HCT116 (cell line): ENCODE measurements at places on chromosomes 5 and 9.

DNA sequence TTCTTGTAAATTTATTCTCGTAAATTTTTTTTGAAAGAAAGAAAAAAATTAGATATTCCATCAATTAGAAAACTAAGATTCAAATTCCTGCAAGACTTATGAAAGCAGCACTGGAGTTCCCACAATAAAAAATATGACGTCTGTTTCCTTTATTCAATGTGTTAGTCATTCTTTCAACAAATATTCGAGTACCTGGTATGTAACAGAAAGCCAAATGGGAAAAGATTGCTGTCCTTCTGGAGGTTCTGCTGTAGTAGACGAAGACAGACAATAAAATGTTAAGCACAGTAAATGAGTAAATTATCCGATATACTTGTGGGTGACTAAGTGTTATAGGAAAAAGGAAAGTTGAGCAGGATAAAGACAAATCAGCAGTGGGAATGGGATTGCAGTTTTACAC is 92.2 kb downstream of the ADAMTSL1 start:
- no peak for DNase-seq

DNA sequence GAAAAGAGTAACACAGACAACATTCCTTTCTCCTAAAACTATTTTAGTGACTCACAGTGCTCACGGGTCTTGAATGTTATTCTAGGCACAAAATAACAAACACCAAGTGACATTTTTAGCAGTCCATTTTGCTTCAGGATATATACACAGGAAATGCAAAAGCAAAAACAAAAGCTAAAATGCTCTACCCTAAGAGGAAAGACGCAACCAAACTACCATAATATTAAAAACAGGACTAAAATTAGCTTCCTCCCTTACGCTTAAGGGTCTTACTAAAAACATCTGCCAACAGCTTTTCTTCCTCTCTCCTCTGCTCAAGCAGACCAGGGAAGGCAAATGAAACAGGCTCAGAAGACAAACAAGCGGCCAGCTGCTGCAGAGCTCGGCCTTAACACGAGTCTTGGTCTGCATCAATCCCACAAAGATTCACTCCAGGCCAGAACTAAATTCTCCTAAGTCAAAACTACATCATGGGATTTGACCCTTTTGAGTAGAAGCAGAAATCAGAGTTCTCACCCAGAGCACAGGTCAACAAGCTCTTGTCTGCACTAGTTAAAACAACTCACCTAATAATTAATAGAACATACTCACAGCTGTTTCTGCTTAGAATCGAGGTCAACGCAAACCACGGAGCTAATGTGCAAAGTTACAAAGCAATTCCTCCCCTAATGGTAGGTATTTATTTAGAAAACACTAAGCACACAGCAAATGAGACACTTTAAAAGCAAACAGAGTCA is 62.3 kb downstream of the RAPGEF1 start:
- DNase-seq, result no peak

- DNase-seq, result peak; percentile 27
Observed at GRCh38 chr5:74016373-74016772, 390.4 kb downstream of the ARHGEF28 start.

- DNase-seq, result no peak
Observed at GRCh38 chr9:123982535-123982934, 29.0 kb upstream of the LHX2 start.

- DNase-seq, result no peak
Observed at GRCh38 chr5:9108162-9108561, 437.7 kb downstream of the SEMA5A start.

GRCh38 chr5:72226950-72227349 is 93.1 kb downstream of the MRPS27 start:
- no peak for DNase-seq

DNA sequence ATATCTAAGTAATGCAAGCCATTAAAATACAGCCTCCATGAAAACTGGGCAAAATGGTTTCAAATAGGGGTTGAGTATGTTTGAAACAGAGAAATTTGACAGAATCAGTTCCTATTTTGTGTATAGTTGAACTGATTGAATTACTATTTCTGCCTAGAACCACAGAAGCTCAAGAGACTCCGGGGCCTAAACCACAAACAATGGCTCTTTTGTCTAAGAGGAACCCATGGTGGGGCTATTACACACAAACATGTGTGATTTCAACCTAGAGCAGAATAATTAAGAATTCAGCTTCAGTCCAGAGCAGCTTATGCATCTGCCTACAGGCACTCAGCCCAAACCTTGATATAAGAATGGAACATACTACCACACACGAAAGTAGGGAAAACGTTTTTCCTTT is 171.2 kb upstream of the MPDZ start:
- DNase-seq, result no peak

DNA sequence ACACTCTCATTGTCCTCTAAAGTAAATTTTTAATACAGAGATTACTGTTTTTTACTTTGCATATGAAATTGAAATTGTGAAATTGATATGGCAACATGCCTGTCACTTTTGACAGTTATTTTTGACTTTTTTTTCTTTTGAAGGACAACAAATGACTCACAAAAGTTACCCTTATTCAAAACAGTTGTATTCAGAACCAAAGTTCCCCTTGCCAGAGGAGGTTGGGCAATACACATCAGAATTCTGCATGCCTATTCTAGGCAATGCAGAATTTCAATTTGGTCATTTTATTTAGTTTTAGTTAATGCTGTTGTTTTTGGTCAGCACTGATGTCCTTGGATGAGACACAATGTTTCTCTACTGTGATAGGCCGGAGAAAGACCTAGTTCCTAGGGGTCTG is 299.1 kb upstream of the PRR16 start:
- DNase-seq, result no peak

DNA sequence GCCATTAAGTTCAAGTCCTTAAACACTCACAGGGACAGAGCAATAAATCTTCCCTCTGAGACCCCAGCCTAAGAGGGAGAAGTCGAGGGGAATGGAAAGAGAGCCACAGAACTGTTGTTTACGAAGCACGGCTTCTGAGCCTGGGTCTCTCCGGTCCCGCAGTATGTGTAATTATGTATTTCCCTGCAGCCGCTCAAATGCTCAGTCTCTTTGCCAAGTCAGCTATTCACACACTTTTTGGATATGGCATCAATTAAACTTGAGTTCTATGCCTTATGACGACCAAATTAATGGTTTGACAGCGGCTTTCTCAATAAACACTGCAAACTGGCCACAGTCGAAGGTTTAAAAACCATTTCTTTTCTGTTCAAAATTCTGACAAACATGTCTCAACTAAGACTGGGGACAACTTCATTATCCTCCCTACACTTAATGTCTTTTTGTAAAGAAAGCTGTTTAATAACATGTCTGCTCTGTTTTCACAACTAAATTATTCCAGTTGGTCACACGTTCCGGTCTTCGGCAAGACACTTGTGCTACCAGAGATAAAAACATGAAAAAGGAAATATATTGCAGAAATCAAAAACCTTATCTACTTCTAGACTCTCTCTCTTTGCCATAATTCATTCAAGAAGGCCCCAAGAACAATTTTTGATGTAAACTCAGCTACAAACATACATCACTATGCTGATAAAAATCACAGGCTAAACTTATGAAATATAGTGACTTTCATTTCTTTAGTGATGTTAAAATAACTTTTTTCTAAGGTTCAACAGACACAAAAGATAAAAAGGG is 203.2 kb downstream of the GAPVD1 start:
- DNase-seq, result no peak

- no peak for DNase-seq
Observed at GRCh38 chr9:73155377-73155776, 3.7 kb downstream of the ANXA1 start.

DNA sequence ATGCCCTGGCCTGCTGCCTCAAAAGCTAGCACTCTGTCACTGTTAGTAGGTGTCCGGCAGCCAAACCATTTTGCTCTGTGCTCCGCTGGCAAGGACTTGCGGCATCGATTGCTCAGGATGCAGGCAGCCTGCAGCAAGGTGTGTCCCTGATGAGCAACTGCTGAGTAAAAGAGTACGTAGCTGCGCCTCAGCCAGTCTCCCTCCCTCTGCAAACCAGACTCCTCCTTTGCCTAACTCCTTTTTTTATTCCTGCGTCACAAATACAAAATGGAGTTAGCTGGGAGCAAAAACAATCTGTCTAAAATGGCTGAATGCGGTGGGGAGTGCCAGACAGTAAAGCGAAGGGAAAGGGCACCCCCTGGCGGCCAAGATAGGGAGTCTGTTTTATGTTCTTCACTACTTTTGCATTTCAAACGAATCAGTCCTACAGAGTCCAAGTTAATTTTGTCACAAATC is 61.1 kb downstream of the DIAPH1 start:
- peak; percentile 95 for DNase-seq

GRCh38 chr9:16721972-16722371 is 148.5 kb downstream of the BNC2 start:
- no peak for DNase-seq

- no peak for DNase-seq
Observed at GRCh38 chr5:101084353-101084752, 181.3 kb upstream of the ST8SIA4 start.

- DNase-seq, result peak; percentile 60
Observed at GRCh38 chr5:68460147-68460798, 244.7 kb downstream of the PIK3R1 start.
